DMS 273 treated with DMSO at 0.1 percent for 48 hours (cell line): ENCODE measurements at places on chromosomes 5 and 9.
A peak's percentile ranks its signal among the peaks of the same experiment; 100 is the strongest.

DNA sequence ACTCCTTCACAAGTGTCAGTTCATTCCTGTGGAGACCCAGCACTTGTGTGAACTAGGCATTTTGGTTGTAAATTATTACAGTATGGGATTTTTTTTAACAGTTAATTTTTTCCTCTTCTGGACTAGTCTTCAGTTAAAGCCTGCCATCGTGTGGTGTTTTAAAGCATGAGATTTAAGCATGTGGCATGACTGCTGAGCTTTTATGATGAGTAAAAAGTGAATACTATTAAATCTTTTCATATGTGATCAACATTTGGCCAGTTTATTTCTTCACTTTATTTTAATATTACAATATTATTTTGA, 25.0 kb downstream of the LMNB1 start:
- no peak for DNase-seq

DNA sequence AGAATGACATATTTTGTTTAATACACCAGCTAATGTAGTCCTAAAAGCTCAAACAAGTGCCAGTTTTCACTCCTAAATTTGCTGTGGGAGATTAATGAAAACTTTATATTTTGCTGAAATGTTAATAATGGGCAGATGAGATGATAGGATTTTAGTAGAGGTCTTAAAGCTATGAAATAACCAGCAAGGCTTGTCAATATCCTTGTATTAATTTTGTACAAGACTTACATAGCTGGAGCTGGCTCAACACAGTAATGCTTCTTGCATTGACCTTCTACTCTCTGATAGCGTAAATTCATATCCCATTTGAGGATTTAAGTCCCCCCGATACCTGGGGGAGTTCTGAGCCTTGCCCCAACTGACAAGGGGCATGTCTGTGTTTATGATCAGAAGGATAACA, 219.2 kb downstream of the MAPKAP1 start:
- no peak for DNase-seq

- DNase-seq, result no peak
Measured at GRCh38 chr5:6236858-6237481, 141.4 kb downstream of the MED10 start.

GRCh38 chr5:58450811-58451629, 8.9 kb downstream of the PLK2 start:
- DNase-seq, result no peak

DNA sequence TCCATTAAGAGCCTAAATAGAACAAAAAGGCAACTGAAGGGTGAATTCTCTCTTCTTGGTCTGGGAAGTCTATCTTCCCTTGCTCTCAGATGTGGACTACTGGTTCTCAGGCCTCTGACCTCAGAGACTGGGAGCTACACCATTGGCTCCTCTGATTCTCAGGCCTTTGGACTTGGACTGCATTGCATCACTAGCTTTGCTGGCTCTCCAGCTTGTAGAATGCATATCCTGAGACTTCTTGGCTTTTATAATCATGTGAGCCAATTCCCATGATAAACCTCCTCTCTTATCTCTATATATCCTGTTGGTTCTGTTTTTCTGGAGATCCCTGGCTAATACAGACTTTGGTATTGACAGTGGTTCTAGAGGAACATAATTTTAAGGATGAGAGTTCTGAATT, 89.8 kb downstream of the PSAT1 start:
- no peak for DNase-seq

DNA sequence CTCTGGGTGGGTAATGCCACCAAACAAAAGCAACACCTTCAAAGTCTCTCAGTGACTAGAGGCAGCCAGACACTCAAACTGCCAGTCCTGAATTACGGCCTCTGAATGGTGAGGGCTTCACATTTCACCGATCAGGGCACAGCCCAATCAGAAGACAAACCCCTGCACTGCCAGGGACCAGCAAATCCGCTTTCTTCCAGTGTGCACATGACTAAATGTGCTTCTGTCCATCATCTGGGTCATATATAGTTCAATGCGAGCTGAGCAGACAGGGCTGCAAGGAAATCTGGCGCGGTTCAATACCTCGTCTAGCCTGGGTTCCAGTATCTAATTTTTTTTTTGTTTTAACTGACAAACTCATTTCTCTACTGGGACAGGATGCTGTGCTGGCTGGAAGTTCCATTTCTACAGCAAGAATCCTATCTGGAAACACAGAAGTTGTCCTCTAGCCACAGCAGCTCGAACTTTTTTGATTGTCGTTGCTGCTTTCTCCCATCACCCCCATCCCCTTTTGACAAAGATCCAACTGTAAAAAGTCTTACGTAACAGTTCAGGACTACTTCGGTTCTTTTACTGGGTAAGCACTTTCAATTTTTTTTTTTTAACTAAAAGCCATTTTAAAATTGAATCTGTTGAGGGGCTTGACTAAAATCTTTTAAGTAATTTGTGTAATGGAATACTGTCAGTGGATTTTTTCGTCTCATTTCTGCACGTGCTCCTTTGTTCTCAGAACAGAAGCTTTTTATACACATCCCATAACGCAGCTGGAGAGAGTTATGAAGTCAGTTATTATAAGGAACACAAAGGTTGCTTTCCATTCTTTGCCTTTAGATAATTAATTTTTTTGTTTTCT, 112.7 kb downstream of the NR6A1 start:
- peak; percentile 96 for DNase-seq
